ENCODE measurements at places on chromosomes 5 and 9. TPM values are rescaled to one million over a fixed set of nuclear protein-coding genes. Genes with fewer than 3 reads are reported as not detected.

The C7 gene
- 609 TPM for polyA plus RNA-seq

- no peak for DNase-seq
Measured at GRCh38 chr5:3010953-3011763, 259.7 kb upstream of the IRX2 start.

GRCh38 chr5:159533197-159533596 is 202.9 kb upstream of the IL12B start:
- no peak for DNase-seq

DNA sequence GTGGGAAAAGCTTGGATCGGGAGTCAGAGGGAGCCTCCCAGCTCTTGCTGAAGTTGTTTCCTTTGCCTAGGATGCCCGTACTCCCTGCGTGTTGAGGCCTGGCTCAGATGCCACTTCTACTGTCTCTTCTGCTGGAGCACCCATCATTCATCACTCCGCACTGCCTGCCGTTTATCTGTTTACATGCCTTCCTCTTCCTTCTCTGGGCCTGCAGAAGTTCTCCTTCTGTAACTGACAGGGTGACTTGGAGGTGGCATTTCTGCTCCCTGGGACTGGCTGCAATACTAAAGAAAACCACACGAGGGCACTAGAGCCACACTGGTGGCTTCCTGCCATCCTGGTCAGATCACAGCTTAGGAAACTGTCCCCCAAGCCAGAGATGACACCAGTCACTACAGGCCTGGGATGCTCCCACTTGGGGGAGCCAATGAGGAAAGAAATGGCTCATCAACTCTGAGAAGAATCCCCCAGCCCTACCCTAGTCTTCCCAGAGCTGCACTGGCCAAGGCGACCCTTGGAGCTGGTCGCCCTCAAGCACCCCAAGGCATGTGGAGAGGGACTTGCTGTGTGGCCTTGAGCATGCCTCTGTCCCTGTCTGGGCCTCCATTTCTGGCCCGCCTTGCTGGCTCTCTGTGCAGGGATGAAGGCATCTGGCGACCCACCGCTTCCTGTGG is 9.7 kb upstream of the SLC25A51 start:
- DNase-seq, result peak; percentile 59
